ENCODE measurements at places on chromosomes 7 and 10.

- DNase-seq, result no peak
These were observed 212.7 kb downstream of the HDAC9 start for GRCh38 chr7:18708204-18708603.

DNA sequence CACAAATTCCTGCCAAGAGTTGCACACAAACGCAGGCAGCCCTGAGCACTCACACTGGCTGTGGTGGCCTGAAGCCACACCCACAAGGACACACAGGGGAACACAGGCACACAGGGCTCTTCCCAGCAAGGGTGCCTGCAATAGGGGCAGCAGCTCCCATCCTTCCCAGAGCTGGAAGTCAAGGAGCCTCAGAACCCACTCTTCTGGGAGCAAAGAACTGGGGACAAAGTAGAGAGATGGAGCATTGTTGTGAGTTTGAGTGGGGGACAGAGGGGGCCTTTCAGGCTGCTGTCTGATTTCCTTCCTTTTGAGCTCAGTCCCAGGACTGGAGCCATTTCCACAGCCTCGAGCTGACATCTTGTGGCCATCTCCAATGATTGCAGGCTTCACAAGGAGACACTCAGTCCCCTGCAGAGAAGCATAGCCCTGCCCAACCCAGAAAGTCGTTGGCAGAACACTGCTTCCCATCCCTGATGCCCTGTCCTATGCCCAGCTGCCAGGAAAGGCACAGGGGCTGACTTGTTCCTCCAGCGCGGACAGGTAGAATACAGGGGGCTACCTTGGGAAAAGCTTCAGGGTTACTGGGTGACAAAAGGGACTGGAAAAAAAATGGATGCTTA lies 34.4 kb upstream of the SLF2 start:
- DNase-seq, result no peak

- no peak for DNase-seq
These were observed 65.0 kb upstream of the CCNY start for GRCh38 chr10:35271086-35271858.

DNA sequence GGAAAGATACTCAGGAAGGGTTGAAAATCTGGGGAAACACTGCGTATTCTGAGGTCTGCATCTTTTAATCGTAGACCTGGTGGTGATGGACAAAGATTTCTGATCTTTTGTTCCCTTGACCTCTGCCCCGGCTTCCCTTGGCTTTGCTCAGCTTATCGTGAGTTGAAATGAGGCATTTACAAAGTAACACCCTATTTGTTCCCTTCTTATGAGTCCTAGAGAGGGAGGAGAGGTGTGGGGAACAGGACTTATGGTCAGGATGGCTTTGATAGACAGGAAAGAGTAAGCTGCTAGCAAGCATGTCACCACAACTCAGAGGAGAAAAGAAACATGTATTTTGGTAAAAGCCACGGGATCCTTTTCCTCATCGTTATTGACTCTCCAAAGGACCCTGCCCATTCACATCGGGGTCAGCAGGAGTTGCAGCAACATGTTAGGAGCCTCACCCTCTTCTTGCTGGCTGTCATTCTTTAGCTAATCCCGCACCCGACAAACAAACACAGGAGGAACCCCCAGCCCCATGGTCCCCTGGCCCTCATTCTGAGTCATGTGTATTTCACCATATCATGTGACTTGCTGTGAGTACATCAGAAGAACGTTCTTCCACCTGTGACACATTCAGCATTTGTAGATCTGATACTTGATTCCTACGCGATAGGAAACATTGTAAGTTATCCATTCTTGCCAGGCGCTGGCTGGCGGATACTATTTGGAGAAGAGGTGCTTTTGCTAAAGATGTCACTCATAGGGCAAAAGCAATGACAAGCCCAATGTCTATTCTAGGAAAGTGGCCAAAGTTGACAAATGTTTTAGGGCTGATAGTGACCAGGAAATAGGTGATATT lies 170.1 kb downstream of the RTKN2 start:
- DNase-seq, result no peak

DNA sequence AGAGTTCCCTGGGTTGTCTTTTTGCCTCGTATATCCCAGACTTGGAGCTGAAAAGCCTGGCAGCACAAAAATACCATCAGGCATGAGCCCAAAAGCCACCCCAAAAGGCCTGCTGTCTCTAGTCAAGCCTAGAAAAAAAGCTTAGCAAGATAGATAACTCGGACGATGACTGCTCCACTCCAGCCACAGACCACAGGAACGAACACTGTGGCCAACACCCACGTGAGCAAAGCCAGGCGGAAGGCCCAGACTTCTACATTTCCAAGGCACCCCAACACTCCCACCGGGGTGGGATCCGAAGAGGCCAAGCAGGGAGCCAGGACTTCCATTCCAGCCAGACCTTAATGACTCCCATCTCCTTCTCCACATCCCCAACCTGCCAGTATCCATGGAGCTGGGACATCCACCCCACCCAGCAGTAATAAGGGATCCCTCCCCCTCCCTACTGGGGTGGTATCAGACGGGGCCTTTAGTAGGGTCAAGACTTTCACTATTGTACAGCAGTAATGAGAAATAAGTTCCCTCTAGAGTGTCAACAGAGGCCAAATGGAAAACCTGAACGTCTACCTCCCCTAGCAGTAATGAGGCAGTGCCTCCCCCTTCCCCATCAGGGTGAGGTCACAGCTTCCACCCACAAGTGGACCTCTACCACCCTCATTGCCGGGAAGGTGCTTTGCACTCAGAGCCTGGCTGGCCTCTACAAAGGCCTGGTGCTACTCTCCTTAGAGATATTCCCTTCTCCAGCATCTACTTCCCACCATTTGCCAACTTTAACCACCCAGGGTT lies 23.0 kb downstream of the PRLHR start:
- DNase-seq, result no peak

DNA sequence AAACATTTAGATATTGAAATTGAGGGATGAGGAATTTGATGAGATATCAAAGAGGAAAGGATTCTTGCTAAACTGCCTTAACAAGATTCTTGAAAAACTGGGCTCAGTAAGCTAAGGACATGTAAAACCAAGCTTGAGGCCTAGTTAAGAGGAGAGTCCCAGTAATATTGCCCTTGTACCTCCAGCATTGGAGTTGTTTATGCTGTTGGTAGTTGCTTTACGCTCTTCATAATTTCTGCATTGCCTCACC lies 156.1 kb upstream of the TRIM24 start:
- DNase-seq, result no peak
